ENCODE measurements at places on chromosomes 1 and 21.

- no peak for DNase-seq
Measured at GRCh38 chr1:42158189-42158588, 5.0 kb downstream of the GUCA2B start.

GRCh38 chr21:43209575-43210453 is 41.0 kb downstream of the CRYAA start:
- DNase-seq = no peak

- DNase-seq = peak; percentile 73
Measured at GRCh38 chr1:86696522-86696921, 7.9 kb upstream of the SH3GLB1 start.

DNA sequence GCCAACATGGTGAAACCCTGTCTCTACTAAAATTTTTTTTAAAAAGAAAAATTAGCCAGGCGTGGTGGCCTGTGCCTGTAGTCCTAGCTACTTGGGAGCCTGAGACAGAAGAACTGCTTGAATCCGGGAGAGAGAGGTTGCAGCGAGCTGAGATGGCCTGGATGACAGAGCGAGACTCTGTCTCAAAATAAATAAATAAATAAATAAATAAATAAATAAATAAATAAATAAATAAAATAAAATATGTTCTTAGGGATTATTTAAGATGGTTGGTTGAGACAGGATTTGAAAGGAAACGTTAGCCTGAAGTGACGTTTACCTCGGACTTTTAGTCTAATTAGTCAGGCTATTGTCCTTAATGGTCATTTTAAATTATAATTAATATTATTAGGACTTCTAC is 88.5 kb upstream of the CHRM3 start:
- DNase-seq = no peak

DNA sequence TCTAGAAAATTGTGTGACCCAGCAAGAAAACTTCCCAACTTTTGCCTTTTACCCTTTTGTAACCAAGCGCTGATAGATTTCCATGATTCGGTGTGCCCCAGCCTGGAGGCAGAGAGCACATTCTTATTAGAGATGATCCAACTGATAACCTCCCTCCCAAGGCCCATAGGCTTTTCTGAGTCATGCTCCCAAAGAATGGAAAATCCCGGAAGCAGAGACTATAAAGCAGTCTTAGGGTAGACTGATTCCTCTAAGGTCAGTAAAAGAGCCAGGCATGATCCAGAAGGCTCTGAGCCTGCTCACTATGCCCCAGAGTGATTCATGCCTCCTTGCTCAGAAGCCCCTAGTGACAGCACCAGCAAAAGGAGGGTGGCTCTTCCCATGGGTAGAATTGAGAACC is 4.3 kb downstream of the CAMK1G start:
- DNase-seq = peak; percentile 44

GRCh38 chr1:201982623-201983379 is at the start of gene RNPEP:
Gene RNPEP (plus strand): TSS chr1:201982648. CDS start chr1:201982667, 19 bp downstream.
- DNase-seq = no peak

- no peak for DNase-seq
Measured at GRCh38 chr1:240312872-240313271, 221.2 kb downstream of the FMN2 start.

GRCh38 chr1:211579440-211580302 is 710 bp upstream of the SLC30A1 start:
- no peak for DNase-seq

DNA sequence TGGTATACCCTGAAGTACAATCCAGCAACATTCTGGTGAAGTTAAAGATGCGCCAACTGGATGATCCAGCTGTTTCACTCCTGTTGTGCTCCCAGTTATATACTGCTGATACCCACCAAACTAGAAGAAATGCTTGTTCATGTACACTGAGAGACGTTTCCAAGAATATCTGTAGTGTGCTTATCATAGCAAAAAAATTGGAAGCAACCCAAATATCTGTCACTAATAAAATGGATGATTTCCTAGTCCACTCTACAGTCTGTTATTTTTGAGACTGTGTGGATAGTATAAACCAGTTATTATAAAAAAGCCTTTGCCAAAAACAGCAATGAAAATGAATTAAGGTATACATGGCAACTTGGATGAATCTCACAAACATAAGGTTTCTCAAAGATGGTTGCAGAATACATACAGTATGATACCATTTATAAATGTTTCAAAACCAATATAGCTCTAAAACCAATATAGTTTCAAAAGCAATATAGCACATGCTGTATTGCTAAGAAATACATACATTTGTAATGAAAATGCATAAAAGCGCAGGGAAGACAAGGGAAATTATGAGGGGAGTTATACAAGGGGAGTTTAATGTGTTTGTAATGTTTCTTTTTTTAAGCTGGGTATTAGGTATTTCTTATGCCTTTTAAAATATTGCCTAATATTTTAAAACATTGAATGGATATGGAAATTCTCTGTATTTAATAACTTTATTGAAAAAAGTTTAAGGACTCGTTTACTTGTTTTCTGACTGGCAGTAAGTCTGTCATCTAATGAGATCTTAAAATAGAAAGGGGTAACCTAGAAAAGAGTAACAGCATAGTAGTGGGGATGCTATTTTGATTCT is 36.5 kb downstream of the GPSM2 start:
- peak; percentile 47 for DNase-seq

DNA sequence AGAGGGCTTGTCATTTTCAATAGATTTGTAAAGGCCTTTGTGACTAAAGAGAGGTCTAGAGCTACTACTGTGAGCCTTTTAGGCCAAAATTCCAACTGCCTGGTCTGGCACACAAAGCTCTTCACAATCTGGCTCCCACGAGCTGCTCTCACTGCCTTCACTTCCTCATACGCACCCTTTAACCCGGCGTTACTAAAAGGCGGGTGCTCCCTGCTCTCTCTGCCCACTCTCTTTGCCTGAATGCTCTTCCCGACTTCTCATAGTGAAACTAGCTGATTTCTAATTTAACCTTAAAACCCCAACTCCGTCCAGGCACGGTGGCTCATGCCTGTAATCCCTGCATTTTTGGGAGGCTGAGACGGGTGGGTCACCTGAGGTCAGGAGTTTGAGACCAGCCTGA is 14.2 kb downstream of the BSDC1 start:
- DNase-seq = no peak

DNA sequence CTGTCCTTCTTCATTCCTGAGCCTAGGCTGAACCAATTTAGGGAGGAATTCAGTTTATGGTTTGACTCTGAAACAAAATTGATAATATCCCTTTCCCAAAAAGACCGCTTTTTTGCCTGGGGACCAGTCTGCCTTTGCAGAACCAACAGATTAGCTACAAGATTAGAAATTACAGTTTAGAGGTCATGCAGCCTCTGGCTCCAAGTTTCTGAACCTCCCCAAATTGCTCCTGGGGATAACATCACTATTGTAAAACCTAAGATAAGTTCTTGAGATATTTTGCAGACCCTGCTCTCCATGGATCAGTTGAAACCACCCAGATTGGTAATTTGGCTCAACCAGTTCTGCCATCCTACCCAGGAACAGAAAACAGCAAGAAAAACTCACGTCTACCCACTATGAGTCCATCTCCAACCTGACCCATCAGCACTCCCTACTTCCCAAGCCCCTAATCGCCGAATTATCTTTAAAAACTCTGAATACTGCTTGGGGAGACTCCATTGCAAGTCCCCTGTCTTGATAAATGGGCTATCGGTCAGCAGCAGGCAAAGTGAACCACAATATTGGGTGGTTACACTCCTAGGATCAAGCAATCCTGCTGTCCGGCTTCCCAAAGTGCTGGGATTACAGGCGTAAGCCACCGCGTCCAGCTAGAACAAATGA is 605 bp upstream of the RABGGTB start:
- DNase-seq = peak; percentile 33

GRCh38 chr1:184072376-184072775 is 20.8 kb downstream of the TSEN15 start:
- DNase-seq = no peak

- DNase-seq = no peak
Measured at GRCh38 chr1:19197845-19198244, 12.2 kb downstream of the UBR4 start.

- DNase-seq = no peak
Measured at GRCh38 chr1:1614204-1614953, 921 bp upstream of the MIB2 start.

Data from glomerular endothelial cell (primary cell).